NCI-H1694 treated with DMSO at 0.1 percent for 48 hours (cell line): ENCODE measurements at places on chromosomes 3 and 15.

GRCh38 chr3:30309961-30310954, 296.1 kb upstream of the TGFBR2 start:
- DNase-seq = no peak

DNA sequence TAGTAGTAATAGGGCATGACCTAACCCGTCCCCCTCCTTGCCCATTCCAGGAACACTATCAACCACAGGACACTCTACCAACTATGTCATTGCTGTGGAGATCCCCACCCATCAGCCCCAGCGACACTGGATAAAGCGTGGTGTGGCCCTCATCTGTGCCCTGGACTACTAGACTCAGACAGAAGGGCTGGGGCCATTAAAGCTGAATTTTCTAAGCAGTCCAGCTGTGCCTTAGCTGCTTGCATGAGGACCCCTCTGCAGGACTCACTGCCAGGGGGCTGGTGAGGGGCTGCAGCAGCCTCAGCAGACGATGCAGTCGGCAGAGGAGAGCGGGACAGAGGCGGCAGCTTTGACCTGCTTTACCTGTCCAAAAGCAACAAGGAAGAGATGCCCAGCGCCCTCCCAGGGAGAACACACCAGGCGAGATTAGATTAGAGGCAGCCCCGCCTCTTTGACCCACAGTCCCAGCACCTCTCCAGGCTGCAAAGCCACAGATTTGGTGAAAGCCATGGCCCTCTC, 44.6 kb downstream of the SEMA3G start:
- DNase-seq = no peak

DNA sequence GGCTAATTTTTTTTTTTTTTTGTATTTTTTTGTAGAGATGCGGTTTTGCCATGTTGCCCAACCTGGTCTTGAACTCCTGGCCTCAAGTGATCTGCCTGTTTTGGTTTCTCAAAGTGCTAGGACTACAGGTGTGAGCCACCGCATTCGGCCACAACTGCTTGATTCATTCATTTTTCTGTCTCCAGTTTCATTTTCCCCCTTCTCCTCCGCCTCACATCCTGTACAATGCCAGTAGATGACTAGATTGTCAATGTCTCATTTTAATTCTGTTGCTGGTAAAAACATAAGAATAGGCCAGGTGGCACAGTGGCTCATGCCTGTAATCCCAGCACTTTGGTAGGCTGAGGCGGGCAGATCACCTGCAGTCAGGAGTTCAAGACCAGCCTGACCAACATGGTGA, 12.0 kb upstream of the ZNF592 start:
- no peak for DNase-seq

DNA sequence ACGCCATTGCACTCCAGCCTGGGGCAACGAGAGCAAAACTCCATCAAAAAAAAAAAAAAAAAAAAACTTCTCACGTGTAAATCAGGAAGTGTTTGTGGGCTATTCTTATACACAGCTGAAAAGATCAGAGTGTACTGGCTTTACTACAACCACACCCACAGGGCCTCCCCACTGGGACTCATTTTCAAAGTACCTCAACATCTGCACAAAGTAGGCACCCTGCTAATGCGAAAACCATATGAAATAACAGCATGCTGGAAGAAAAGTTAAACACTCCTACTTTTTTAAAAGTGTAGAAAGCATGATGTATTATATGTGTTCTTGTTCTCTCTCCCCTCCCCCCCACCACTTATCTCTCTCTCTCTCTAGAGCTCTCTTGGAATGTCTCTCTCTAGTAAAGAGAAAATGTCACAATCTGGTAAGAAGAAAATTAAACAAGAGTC, 11.1 kb downstream of the UACA start:
- DNase-seq = no peak

- no peak for DNase-seq
Measured at GRCh38 chr15:42919308-42919707, 1.3 kb downstream of the TTBK2 start.

DNA sequence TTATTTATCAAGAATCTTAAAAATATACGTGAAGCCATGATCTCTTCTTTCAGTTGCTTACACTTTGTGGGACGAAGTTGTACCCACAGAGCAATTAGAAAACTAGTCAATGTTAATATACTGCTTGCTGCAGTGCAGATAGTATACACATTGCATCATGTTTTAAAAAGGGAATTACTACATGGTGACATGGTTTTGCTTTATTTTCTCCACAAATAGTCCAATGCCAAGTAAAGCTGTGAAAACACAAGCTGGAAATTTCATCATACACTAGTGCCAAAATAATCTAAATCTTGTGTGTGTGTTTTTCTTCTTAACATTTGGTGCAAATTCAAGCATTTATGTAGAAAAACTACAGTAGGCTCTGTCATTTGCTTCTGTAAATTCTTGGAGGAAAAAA, 233.0 kb downstream of the EPHA3 start:
- no peak for DNase-seq

DNA sequence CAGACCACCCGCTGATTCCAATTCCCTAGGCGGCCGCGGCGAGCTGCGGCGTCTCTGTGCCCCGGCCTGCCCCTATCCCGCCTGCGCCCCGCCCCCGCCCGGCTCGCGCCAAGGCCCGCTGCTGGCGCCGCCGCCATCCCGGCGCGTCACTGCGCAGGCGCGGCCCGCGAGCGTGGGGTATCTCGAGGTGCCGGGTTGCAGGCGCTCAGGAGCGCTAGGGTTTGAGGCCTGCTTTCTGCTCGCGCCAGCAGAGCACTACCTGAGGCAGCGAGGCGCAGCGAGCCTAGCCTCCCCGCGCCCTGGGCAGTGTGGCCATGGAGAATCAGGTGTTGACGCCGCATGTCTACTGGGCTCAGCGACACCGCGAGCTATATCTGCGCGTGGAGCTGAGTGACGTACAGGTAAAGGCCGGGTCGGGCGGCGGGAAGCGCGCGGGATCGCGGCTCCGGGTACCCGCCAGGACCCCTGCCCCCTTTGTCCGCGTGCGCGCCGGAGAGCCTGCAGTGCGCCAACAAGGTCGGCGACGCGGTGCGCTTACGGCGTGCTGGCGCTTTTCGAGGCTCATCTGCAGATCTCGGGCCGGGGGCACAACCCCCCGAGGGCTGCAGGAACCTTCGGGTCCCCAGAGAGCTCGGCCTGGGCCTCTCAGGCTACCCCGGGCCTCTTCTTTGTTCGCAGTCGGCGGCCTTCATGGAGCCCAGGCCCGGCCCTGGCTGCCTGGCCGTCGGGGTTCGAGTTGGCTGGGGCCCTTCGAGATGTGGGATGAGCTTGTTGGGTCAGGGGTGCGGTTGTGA, at the start of gene HACD3:
Gene HACD3, plus strand, starts transcription at position 146 of the 794 bp plus-strand sequence. Its CDS starts 169 bp downstream, at position 315.
- peak; percentile 67 for DNase-seq

GRCh38 chr3:47901280-47901833, 98.4 kb downstream of the DHX30 start:
- DNase-seq = no peak

DNA sequence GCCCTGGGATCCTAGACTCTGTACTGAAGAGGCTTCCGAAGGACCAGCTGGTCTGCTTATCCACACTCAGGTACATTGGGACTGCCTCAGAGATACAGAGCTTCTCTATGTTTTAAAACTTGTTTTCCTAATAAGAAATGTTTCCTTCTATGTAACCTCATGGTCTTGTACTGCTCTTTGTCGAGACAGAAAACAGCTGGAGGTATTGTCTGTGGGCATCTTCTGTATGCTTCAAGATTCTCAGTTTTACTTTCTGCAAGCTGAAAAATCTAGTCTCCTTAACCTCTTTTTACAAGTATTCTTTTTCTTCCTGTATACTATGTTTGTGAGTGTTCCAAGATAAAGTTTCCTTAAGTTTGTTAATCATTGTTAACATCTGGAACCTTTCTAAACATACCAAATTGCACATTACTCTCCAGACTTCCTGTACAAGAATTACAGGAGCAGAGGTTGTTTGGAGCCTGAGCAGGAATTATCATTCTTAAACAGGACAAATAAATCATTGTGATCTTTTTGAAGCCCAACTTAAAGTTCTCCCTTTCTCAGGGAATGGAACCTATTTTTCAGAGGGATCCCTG, 358.3 kb upstream of the CFAP20DC start:
- DNase-seq = no peak

GRCh38 chr15:101242160-101242998, 9.5 kb downstream of the CHSY1 start:
- DNase-seq = peak; percentile 4
